ENCODE measurements at places on chromosomes 4 and X.
A peak's percentile ranks its signal among the peaks of the same experiment; 100 is the strongest.

DNA sequence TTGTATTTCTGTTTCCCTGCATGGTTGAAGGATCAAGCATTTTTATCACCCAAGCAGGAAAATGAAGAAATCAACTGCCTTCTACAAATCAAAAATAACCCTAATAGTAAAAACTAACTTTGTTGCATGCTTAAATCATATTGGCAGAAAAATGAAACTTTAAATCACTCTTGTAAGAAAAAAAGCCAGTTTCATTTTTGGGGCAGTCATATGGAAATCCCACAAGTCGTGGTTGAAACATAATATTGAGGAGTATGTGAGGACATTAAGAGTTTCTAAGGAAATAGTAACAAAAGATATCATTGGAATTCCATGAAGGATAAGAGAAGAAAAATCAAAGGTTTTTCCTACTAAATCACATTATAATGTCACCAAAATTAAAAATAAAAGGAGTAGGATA is 8.4 kb downstream of the TEC start:
- DNase-seq, result no peak

- DNase-seq, result no peak
These were observed 194.4 kb downstream of the COX18 start for GRCh38 chr4:72875138-72875537.

DNA sequence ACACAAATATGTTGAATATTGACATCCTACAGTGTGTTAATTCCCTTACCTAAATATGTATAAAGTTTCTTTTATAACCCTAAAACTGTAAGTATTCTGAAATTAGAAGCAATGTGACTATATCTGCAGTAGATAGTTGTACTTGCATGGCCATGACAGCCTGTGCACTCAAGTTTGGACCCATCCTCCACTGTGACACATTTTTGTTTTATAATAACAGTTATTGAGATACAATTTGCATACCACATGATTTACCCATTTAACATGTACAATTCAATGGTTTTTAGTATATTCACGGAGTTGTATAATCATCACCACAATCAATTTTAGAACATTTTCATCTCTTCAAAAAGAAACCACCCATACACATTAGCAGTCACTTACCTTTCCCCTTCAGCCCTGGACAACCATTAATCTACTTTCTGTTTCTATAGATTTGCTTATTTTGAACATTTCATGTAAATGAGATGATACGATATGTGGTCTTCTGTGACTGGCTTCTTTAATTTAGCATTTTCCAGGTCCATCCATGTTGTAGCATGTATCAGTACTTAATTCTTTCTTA is 29.6 kb downstream of the HERC3 start:
- DNase-seq, result no peak

DNA sequence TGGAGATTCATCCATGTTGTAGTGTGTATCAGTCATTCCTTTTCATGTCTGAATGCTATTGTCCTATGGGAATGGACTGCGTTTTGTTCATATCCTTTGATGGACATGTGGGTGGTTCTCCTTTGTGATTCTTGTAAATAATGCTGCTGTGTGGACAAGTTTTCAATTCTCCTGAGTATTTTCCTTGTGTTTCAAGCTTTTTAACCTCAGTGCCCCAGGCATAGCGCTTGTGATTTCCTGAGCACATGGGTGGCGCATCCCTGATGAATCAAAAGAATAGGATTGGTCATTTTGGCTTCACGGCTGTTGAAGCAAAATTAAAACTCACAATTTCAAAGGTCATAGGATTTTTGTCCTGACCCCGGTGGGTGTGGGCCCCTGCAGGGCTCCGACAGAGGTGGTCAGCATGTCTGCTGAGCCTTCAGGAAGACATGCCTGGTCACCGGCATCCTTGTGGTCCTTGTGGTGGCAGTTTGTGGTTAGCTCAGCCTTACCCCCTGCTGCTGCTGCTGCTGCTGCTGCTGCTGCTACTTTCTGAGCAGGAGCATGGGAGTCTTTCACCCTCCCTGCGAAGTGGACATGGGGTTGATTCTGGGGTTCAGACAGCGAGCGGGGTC is 30.0 kb downstream of the SHROOM2 start:
- DNase-seq, result no peak

DNA sequence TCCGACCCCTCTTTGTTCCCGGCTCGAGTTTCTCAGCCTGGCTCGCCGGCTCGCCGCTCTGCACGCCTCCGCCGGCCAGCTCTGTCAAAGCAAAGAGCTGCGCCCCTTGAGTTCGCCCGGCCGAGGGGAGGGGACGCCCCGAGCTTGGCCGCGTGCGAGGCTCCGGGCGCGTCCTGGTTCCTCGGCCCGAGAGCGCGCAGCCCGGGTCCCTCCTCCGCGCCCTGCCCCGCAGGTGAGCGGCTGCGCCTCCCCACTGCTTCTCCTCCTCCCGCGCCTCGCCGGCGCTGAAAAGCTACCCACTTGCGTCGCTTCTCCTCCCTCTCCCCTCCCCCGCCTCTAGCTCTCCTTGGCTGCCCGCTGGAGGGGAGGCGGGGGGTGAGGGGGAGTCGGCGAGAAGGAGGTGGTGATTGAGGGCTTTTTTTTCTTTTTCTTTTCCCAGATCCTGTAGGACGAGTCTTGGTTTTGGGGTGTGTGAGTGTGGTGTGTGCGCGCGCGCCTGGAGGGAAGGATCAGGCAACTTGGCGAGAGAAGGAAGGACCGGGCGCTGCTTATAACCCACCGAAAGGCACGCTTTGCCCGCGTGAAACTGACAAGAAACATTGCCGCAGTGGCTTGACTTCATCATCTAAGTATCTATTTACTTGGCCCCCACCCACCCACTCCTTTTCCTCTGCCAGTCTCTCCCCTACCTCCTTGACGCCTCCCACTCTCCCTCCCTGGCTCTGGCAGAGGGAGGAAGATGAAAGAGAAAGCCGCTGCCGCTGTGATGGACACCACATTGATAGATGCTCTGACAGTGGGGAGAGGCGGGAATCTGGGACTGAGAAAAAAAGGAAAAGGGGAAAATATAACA is at the start of gene LEF1:
Gene LEF1, minus strand, starts transcription at position 262 of the 853 bp plus-strand sequence. CDS start 1,165 bp downstream, outside the sequence.
- DNase-seq, result peak; percentile 39

DNA sequence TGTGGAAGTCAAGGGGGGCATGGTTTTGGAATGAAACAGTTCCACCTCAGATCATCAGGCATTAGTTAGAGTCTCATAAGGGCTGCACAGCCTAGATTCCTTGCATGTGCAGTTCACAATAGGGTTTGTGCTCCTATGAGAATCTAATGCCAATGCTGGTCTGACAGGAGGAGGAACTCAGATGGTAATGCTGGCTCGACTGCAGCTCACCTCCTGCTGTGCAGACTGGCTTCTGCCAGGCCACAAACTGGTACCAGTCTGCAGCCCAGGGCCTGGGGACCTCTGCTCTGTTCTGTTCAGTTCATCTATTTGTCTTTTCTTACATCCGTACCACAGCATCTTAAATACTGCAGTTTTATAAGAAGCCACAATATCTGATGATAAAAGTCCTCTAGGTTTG is 12.2 kb upstream of the MSL3 start:
- no peak for DNase-seq

All from NCI-H1417 treated with DMSO at 0.1 percent for 48 hours (cell line).